ENCODE measurements at places on chromosomes 5 and 9.

DNA sequence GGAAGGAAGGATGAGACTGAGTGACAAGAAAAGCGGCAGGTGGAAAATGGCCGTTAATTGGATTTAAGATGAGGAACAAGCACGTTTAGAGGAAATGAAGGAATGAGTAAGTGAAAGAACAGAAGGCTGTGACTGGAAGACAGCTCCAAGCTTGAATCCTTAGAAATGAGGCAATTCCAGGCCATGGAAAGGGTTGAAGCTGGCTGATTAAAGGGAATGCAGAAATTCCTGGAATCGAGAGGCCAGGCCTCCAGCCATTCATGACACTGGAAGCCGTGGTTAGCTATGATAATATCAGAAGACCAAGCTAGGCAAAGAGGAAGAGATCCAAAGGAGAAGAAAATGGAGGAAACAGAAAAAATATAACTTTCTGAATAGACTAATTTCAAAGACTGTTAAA, 84.2 kb downstream of the ARL15 start:
- DNase-seq = no peak

DNA sequence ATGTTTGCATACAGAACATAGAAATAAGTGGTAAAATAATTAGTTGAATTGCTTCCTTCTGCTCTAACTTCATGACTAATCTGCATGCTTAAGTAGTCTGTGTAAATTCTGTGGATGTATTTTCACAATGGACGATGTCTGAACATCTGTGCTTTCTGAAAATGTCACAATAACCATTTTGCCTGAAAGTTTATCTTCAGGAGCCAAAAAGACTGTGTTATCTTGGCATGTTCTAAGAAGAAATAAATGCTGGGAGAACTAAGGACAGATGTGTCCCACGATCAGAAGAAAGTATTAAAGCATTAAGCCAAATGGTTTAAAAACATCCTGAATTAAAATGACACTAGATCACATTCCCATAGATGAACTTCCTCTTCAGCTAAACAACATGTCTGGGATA, 397.6 kb downstream of the SPOCK1 start:
- DNase-seq = no peak

GRCh38 chr5:36657563-36657995, 51.2 kb downstream of the SLC1A3 start:
- DNase-seq = no peak

DNA sequence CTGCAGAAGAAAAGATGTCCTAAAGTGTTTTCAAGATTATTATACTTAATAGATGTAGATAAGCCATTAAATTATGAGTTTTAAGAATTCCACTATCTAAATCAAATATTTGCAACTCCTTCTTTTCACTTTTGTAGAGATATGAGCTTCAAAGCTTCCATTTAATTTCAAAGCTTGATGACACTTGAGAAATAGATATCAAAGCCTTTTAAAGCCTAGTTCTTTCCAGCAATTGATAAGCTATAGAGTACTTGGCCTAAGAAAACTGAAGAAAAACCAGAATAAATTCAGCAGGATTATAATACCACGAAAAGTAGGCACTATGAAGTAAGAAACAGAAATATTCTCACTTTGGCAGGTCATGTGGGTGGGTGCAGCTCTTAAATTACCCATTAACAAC, 1.7 kb downstream of the TNFSF8 start:
- no peak for DNase-seq

GRCh38 chr5:38856660-38857059, 10.8 kb downstream of the OSMR start:
- no peak for DNase-seq

GRCh38 chr5:126348855-126349635, 74.2 kb upstream of the GRAMD2B start:
- DNase-seq = no peak

DNA sequence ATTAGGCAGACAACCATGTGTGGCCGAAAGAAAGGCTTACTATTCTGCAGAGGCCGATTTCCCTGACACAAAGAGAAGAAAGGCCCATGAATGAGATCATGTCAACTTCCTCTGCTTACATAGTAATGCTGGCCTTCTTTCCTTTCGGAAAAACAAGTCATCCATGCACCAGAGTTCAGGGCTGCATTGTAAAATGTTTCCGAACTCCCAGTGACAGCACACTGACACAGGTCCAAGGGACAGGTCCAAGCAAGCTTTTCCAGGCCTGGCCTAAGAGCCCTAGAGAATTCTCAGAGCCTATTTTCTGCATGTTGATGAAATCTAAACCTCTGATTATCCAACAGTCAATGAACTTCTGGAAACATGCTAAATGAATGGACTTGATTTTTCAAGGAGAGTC, 140.9 kb downstream of the ZNF608 start:
- DNase-seq = no peak

GRCh38 chr9:89606624-89607311, 2.0 kb downstream of the GADD45G start:
- DNase-seq = no peak

- no peak for DNase-seq
Measured at GRCh38 chr5:167652690-167653089, 638.8 kb upstream of the WWC1 start.

- DNase-seq = no peak
Measured at GRCh38 chr5:165258197-165258771, 1752.9 kb downstream of the MAT2B start.

DNA sequence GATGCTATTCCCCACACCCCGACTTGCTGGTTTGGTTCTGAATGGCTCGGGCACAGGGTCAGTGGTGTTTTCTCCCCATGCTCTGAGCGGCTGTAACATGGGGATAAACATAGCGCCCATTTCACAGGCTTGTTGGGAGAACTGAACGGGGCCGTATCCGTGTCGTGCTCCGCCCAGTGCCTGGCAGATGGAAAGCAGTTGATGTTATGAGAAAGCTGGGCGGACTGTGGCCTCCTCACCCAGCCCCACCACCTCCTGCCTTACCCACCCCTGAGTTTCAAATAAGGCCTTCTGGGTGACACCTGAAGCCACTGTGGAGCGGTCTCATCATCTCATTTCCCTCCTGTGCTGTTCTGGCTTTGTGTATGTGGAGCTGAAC, 14.5 kb downstream of the ORM2 start:
- DNase-seq = no peak

DNA sequence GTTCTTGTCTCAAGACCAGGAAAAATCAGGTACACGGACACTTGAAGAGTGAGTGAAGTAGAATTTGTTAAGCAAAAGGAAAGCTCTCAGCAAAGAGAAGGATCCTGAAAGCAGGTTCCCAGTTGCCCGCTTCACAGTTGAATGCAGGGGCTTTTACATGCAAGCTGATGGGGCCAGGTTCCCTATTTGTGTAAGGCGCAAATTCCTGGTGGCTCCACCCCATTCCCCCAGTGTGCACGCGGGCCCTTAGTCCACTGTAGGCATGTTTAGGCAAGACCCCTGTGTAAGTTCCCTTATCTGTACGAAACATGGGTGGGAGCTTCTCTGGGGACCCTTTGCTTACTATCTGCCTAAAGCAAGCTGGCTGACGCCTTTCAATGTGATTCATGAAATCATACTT, 2.7 kb upstream of the AGTPBP1 start:
- no peak for DNase-seq

- no peak for DNase-seq
Measured at GRCh38 chr9:135075234-135076142, 12.0 kb upstream of the OLFM1 start.

GRCh38 chr5:178465228-178465860, 124.8 kb downstream of the COL23A1 start:
- no peak for DNase-seq

DNA sequence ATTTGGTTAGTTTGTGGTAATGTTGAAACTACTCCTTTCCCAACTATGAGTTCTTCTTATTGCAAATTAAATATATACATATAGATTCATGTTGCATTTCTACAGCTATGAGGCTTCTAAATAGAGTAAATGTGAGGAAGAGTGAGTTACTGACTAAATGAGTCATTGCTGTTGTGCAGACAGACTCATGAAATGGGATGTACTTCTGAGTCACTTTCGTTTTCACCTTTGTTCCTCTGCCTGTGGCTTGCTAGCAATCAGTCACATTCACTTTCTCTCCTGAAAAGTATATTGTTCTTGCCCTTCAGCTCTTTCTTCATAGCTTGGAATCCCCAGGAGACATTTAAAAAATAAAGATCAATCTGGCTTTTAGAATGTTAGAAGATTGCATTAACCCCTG, 295.5 kb upstream of the SMC2 start:
- DNase-seq = no peak

DNA sequence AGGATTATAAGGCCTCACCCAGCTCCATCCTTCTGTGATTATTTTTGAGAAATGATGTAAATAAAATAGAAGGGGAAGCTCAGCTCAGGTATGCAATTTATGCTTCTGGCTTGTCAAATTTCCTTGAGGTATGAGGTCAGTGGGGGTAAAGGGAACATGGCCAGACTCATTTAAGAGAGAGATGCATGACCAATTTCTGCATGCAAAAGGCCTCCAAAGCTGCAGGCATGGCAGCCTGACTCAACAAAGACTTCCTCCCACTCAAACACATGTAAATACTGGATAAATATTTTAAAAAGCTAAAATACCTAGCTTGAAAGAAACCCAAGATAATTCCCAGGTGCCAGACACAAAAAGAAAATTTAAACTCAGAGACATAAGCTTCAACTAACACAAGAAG, 101.4 kb upstream of the SLC1A3 start:
- DNase-seq = no peak

- no peak for DNase-seq
Measured at GRCh38 chr5:151432210-151432609, 15.2 kb upstream of the SLC36A1 start.

- no peak for DNase-seq
Measured at GRCh38 chr5:6786786-6787495, 73.7 kb downstream of the TENT4A start.

GRCh38 chr9:7489036-7489435, 310.5 kb downstream of the DMAC1 start:
- no peak for DNase-seq

- DNase-seq = no peak
Measured at GRCh38 chr5:90968319-90968718, 409.7 kb downstream of the ADGRV1 start.

DNA sequence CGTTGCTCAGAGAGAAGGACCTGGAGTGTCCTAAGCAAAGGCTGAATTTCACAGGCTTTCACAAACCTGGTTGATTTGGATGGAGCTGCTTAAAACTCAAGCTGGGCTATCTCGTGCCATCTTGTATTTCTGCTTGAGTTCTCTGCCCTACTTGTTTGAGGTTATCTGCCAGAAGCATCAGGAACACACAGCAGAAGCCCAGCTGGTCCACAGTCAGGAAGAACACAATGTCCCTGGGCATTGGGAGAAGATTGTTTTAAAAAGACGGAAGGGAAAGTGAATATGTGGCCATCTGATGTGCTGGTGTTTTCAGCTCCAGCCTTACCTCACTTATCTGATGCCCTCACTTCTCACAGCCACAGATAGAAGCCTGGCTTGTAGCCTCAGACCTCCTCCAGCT, 32.9 kb upstream of the SLC36A1 start:
- no peak for DNase-seq

- no peak for DNase-seq
Measured at GRCh38 chr5:159571501-159572244, 241.4 kb upstream of the IL12B start.

GRCh38 chr9:136437839-136438547, 1.7 kb downstream of the INPP5E start:
- DNase-seq = no peak

GRCh38 chr5:174849426-174849825, 125.0 kb downstream of the MSX2 start:
- DNase-seq = no peak

DNA sequence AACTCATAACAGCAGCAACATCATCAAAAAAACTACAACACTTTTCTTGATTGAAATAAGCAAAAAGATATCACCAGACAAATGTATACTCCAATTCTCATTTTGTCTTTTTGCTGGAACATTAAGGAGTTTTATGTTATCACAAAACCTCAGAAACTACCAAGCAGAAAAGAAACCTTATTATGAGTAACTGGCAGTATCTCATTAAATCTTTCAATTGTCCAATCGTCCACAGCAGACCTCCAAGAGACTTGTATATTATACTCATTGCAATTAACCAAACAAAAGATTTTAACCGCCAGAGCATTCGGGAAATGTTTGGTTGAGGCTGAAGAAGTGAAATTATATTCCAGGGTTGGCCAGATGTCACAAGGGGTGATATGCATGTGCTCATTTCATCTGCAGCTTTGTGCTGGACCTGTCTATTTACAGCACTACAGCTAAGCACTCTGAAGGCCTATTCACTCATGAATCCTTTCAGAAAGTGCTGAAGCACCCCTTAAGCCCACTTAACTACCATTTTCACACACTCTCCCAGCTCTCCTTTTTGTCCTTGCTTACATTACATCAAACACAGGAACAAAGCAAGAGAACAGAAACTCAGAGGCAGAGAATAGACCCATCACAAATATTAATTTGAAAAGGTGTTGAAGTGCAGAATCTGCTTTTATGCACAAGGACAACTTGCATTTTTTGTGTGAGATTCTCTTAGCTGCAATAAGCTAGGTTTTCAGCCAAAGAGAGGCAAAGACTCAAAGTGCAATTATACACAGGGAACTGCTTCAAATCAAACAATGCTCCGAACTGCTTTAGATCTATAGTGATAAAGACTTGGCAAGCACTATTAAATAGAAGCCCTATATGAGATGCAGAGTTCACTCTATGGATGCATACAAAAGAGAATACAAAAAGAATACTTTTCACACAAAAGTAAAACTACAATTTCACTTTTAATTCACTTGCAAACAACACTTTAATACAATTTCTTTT, 150.4 kb upstream of the POU5F2 start:
- DNase-seq = no peak

DNA sequence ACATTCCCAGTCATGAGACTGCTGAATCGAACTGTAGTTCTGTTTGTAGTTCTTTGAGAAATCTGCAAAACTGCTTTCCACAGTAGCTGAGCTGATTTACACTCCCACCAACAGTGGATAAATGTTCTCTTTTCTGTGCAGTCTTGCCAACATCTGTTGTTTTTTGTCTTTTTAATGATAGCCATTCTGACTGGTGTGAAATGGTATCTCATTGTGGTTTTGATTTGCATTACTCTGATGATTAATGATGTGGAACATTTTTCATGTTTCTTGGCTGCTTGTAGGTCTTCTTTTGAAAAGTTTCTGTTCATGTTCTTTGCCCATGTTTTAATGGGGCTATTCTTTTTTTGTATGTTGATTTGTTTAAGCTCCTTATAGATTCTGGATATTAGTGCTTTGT, 187.3 kb upstream of the TLE4 start:
- no peak for DNase-seq

DNA sequence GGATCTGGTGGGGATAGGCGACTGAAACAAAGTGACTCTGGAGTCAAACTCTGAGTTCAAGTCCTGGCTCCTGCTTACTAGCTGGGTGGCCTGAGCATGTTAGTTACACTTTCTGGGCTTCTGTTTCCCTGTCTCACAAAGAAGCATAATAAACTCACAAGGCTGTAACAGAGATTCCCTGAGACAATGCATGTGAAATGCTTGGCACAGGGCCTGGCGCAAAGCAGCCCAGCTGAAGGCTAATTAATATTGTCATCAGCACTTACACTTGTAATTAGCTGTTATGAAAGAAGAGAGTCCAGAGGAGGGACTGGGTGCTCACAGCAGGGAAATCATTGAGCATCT, 64.1 kb upstream of the SPOCK1 start:
- DNase-seq = no peak

- DNase-seq = no peak
Measured at GRCh38 chr9:124191691-124192395, 65.9 kb upstream of the NEK6 start.
